ENCODE measurements at places on chromosomes 5 and 9.

- DNase-seq, result no peak
These were observed 15.3 kb downstream of the BICD2 start for GRCh38 chr9:92749071-92749933.

GRCh38 chr5:112245656-112246055 lies 173.4 kb downstream of the EPB41L4A start:
- DNase-seq, result no peak

DNA sequence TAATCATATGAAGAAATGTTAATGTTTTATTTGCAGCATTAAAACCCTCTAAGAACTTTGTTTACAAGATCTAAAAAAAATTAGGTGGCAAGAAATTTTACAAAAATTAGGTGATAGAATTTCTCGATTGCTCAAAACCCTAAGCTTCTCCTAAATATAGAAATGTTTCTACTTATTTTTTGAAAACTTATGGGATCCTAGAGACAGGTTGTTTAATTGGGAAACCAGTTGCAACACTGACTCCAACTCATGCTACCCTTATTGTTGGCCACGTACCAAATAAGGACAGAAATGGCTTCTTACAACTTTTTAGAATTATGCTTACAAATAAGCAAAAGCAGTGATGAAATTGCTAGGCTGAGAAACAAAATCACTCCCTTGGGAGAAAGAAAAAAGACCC lies 531.1 kb downstream of the PDE4D start:
- no peak for DNase-seq

GRCh38 chr9:12060067-12060466 lies 633.1 kb upstream of the TYRP1 start:
- DNase-seq, result no peak

- no peak for DNase-seq
These were observed 56.5 kb downstream of the SPOCK1 start for GRCh38 chr5:137442660-137443059.

GRCh38 chr5:59097116-59097515 lies 514.2 kb downstream of the RAB3C start:
- no peak for DNase-seq

- peak; percentile 76 for DNase-seq
These were observed 102.5 kb downstream of the ARRDC3 start for GRCh38 chr5:91280362-91281269.

- DNase-seq, result no peak
These were observed 349.4 kb upstream of the PAPPA start for GRCh38 chr9:115804206-115804605.

DNA sequence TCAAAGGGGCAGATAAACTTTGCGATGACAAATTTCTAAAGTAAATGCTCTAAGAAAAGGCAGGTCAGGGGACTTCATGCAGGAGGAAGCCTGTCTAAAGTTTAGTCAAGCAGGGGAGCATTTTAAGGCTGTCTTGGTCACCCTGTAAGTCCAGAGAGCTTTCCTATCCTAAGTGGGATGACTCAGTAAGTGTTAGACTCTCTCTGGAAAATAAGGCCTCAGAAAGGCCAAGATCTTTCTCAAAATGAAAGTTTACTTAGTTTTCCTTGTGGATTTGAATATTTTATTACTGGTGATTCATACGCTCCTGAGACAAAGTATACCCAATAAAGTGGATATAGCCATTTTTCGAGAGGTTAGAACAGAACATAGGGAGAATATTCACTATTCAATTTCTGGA lies 806.9 kb upstream of the CDH9 start:
- DNase-seq, result no peak

- no peak for DNase-seq
These were observed 13.9 kb upstream of the KIF12 start for GRCh38 chr9:114112778-114113584.

GRCh38 chr5:96142786-96143434 lies 181.3 kb upstream of the ELL2 start:
- DNase-seq, result no peak

DNA sequence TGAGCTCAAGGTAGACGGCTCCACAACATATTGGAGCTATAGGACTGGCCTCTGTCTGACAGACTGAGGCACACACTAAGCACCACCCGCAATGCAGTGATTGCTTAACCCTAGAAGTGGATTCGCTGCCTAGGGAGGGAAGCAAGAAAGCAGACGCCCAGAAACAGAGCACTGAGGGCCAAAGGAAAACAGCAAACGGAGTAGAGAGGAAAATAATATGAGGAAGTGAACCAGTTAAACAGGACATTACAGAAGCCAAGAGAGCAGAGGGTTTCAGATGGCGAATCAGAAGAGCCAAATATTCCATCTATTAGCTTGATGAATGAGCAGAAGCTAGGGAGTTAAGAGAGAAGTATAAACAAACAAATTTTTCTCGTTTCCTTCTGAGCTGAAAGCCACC lies 139.2 kb upstream of the LHFPL2 start:
- no peak for DNase-seq

DNA sequence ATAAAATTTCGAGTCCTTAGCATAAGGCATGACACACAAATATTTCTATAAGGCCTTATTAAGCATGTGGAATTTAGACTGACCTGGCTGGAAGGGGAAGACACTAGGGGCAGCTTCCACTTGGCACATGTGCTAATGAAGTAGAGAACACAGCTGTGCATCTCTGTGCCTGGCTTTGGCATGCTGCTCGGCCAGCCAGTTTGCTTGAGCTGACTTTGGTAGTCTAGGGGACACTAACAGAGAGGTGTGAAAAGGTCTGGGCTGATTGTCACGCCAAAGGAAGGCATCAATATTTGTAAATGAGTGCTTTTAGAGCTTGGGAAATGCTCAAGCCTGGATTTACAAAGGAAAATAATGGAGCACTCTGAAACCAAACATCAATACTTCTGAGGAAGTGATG lies 723.7 kb downstream of the PRELID2 start:
- DNase-seq, result no peak

GRCh38 chr9:86965636-86966395 lies 18.5 kb upstream of the GAS1 start:
- DNase-seq, result no peak

- no peak for DNase-seq
These were observed 162.5 kb upstream of the SMIM23 start for GRCh38 chr5:171623107-171623506.

- DNase-seq, result no peak
These were observed at the start of gene CDX1 for GRCh38 chr5:150166650-150167511. Gene CDX1, plus strand, starts transcription at chr5:150166778. Its CDS starts 99 bp downstream, at chr5:150166877.

DNA sequence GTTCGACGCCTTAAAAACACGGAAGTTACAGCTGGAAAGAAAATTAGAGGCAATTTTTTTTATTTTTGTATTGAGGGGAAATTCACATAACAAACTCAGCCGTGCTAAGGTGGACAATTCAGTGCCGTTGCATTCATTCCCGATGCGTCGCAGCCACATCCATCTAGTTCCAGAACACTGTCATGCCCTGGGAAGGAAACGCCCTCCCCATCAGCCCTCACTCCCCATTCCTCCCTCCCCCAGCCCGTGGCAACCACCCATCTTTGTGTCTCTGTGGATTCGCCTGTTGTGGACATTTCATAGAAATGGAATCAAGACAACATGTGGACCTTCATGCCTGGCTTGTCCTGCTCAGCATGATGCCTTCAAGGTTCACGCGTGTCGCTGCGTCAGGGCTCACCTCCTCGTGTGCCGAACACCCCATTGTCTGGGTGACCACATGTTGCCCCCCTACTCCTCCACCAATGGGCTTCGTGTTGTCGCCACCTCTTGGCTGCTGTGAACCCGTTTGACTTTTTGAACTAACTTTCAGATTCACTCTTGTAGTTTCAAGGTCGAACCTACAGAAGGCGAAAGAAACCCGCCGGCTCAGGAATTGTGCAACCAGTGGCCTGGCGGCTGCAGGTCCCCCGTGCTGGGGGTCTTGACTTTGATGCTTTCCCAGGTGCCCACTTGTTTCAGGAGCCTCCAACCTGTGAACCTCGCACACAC lies 17.4 kb upstream of the CAMSAP1 start:
- no peak for DNase-seq

- peak; percentile 100 for DNase-seq
These were observed 980 bp upstream of the TESK1 start for GRCh38 chr9:35603986-35604577.

GRCh38 chr9:89911721-89912604 lies 307.2 kb downstream of the GADD45G start:
- no peak for DNase-seq

- no peak for DNase-seq
These were observed 10.8 kb downstream of the KLF9 start for GRCh38 chr9:70403618-70404025.

DNA sequence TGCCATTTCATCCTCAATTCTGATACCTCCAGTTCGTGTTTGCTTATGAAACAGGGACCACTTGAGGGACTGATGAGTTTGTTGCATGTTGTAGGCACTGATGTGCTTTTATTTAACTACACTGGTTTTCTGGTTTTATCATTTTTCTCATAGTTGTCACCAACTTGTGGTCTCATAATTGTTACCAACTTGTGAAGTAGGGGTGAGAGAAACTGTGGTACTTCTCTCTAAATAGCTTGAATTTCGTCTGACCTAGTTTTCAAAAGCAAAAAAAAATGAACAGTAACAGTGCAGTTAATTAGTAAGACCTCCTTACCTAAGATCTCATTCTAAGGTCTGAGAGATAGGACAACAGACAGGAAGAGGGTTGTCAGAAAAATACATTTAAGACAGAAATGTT lies 78.0 kb downstream of the ANXA2R start:
- DNase-seq, result no peak

- DNase-seq, result no peak
These were observed 1.6 kb upstream of the SPZ1 start for GRCh38 chr5:80318212-80318611.

- no peak for DNase-seq
These were observed 1.2 kb downstream of the F2RL1 start for GRCh38 chr5:76819851-76820525.

GRCh38 chr5:169527066-169527465 lies 56.5 kb upstream of the SPDL1 start:
- DNase-seq, result no peak

DNA sequence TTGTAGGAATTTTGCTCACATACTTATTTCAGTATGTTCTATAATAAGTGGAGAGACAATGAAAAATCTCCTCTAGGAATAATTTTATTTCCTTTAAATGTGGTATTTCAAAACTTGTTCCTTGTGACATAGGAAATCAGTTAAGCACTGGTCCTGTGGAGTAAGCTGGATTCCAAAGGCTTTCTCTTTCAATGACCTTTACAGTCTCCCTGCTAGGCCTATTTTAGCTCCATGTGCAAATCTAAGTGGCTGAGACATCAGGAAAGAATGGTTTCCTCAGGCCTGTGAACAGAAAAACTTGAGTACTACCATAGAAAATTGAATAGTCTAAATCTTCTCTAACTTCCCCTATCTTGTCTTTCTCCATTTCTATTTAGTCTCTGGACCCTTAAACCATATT lies 514.2 kb upstream of the TLE4 start:
- DNase-seq, result no peak

DNA sequence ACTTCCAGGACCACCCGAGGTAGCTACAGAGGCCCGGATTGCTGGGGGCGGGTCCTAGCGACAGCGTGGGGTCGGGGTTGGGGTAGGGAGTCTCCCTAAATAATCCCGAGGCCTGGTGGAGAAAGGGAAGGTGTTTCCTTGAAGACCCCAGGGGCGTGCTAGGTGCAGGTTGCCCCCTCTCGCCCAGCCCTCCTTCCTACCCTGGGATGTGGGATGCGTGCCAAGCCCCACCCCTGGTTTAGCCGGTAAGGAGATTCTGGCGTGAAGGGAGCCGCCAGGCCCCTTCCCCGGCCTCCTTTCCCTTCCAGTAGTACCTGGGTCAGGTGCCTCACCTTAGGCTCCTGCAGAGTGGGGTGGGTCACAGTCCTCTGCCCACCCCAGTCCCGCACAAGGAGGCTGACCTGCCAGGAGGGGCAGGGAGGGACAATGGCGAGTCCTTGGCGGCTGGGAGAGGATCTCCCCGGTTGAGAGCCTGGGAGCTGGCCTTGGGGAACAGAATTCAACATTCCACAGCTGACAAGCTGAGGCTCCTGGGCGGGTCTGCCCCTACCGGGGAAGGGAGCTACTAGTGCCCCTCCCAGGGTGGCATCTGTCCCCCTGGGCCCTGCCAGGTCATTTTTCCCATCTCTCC lies 674 bp downstream of the TSPAN17 start:
- DNase-seq, result no peak

DNA sequence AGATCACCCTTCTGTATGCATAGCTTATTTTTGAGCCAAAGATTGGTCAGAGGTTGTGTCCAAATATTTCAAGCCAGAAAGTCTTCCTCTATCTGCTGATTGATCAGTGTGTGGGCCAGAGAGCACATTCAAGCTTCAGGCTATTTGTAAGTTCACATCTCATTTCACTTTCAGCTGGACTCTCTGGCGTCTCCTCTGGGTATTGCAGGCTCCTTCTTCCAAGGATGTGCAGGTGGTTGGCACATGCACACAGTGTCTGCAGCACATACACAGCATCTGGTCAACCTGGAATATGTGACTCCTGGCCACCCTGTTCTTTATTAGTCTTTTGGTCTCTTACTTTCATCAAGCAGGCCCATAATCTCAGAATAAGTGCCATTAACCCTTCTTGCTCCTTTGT lies 516.1 kb downstream of the ANXA1 start:
- no peak for DNase-seq

DNA sequence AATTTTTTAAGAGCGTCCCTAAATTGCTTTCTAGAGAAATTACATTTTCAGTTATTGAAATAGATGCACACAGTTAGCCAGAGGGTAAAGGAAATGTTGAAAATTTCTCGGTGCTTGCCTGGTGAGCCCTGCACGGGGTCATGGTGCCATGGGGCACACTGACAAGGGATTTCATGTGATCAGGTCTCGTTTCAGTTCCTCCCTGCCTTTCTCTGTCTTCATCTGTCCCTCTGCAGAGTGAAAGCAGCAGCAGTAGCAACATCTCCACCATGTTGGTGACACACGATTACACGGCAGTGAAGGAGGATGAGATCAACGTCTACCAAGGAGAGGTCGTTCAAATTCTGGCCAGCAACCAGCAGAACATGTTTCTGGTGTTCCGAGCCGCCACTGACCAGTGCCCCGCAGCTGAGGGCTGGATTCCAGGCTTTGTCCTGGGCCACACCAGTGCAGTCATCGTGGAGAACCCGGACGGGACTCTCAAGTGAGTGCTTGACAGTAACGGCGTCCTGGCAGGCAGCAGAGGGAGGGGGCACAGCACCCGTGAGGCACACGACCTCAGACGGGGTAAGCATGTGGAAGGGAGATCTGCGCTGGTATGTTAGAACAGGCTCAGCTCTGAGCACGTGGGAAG lies 89.1 kb upstream of the OTULINL start:
- DNase-seq, result no peak

DNA sequence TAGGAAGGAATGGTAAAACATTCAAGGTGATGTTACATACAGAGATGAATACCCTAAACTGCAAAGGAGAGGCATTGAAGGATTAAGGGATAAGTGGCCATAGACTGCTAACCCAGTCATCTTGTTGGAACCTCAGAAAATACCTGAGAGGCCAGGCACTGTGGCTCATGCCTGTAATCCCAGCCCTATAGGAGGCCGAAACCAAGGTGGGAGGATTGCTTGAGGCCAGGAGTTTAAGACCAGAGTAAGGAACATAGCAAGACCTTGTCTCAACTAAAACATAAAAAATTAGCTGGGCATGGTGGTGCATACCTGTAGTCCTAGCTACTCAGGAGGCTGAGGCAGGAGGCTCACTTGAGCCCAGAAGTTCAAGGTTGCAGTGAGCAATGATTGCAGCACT lies 10.9 kb downstream of the ECM2 start:
- no peak for DNase-seq

GRCh38 chr5:19496056-19496455 lies 491.9 kb downstream of the CDH18 start:
- DNase-seq, result no peak
